Activated CD4-positive, alpha-beta T cell treated with anti-CD3 and anti-CD28 coated beads for 36 hours (primary cell): ENCODE measurements at places on chromosomes 1 and 21. TPM values are rescaled to one million over a fixed set of nuclear protein-coding genes. Genes with fewer than 3 reads are reported as not detected.
A peak's percentile ranks its signal among the peaks of the same experiment; 100 is the strongest.

The IQCC gene
- 5.0 TPM for total RNA-seq

The PLA2G2F gene
- not detected for total RNA-seq

The DRAM2 gene
- 34.4 TPM for total RNA-seq

The SMYD2 gene
- 38.2 TPM for total RNA-seq

The PLCH2 gene
- total RNA-seq = 5.1 TPM

The SETSIP gene
- total RNA-seq = not detected

The HES4 gene
- 3.5 TPM for total RNA-seq

The TNFRSF18 gene
- total RNA-seq = 95.0 TPM

The LEMD1 gene
- total RNA-seq = 0.79 TPM

The SPRR4 gene
- not detected for total RNA-seq

The RGSL1 gene
- not detected for total RNA-seq

The GPR153 gene
- 0.16 TPM for total RNA-seq

The DAB1 gene
- total RNA-seq = not detected

The TAL1 gene
- total RNA-seq = not detected

The CD5L gene
- total RNA-seq = not detected

The TRIM58 gene
- total RNA-seq = 0.16 TPM

GRCh38 chr1:217049721-217050120 lies 326.5 kb upstream of the ESRRG start:
- H3K27me3 ChIP-seq = no peaks in the 10 kb centered on the region
- H3K4me3 ChIP-seq = no peak overlapping the region
- no peak for DNase-seq
- no peak overlapping the region for H3K27ac ChIP-seq
- H3K36me3 ChIP-seq = no peaks in the 10 kb centered on the region
- no peaks in the 10 kb centered on the region for H3K4me1 ChIP-seq

GRCh38 chr1:203681739-203682138 lies 55.1 kb downstream of the ATP2B4 start:
- H3K36me3 ChIP-seq = peaks cover 23% of the 10 kb centered on the region
- DNase-seq = no peak
- H3K4me3 ChIP-seq = peak overlapping the region; percentile 32
- peaks cover 43% of the 10 kb centered on the region for H3K4me1 ChIP-seq
- H3K27me3 ChIP-seq = no peaks in the 10 kb centered on the region

- H3K4me1 ChIP-seq = peaks cover 50% of the 10 kb centered on the region
- DNase-seq = peak; percentile 49
- H3K27ac ChIP-seq = peak overlapping the region; percentile 90
- peak overlapping the region; percentile 98 for H3K4me3 ChIP-seq
Measured at GRCh38 chr1:23019863-23020625, 776 bp downstream of the KDM1A start.

DNA sequence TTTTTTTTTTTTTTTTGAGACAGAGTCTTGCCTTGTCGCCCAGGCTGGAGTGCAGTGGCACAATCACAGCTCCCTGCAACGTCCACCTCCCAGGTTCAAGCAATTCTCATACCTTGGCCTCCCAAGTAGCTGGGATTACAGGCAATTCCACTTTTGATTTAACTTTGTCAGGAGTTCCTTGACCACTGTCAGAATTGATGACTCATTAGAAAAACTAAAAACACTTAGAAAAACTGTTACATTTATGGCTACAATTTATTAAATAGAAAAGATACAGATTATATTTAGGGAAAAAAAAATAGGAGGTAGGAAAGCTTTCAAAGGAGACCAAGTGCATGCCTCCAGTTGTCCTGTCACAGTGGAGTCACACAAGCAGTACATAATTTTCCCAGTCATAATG lies 20.0 kb downstream of the ZNF678 start:
- DNase-seq = no peak
- H3K36me3 ChIP-seq = peaks cover 40% of the 10 kb centered on the region
- no peaks in the 10 kb centered on the region for H3K27me3 ChIP-seq
- peaks cover 6% of the 10 kb centered on the region for H3K4me1 ChIP-seq
- H3K4me3 ChIP-seq = no peak overlapping the region
- H3K27ac ChIP-seq = no peak overlapping the region

GRCh38 chr1:244162786-244163530 lies 111.9 kb downstream of the ZBTB18 start:
- H3K36me3 ChIP-seq = no peaks in the 10 kb centered on the region
- no peaks in the 10 kb centered on the region for H3K4me1 ChIP-seq
- no peak overlapping the region for H3K27ac ChIP-seq
- H3K4me3 ChIP-seq = no peak overlapping the region
- DNase-seq = no peak

- peaks cover 2% of the 10 kb centered on the region for H3K27me3 ChIP-seq
- H3K4me3 ChIP-seq = no peak overlapping the region
- no peak for DNase-seq
- no peaks in the 10 kb centered on the region for H3K36me3 ChIP-seq
- peaks cover 13% of the 10 kb centered on the region for H3K4me1 ChIP-seq
- H3K27ac ChIP-seq = no peak overlapping the region
Measured at GRCh38 chr1:221913351-221913892, 171.5 kb upstream of the DUSP10 start.

DNA sequence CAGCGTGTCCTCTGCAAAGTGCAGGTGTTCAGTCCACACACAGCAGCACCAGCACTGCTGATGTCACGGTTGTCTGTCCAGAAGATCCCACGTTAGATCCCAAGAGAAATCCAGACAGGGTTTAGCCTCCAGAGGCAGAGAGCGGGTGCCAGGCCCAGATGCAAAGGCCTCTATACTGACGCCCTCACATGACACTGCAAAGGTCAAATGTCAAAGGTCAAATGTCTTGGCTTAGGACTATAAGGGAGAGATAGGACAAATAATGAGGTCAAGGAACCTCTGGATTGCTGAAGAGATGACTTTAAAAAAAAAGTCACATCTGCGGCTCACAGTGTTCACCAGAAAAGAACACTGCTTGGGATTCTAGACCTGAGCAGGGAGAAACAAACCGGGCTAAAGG lies 101.5 kb downstream of the COLGALT2 start:
- DNase-seq = no peak
- H3K36me3 ChIP-seq = no peaks in the 10 kb centered on the region
- H3K27me3 ChIP-seq = no peaks in the 10 kb centered on the region
- H3K27ac ChIP-seq = no peak overlapping the region
- no peaks in the 10 kb centered on the region for H3K4me1 ChIP-seq

GRCh38 chr1:185229981-185230380 lies 73.0 kb downstream of the SWT1 start:
- no peaks in the 10 kb centered on the region for H3K36me3 ChIP-seq
- DNase-seq = no peak
- no peaks in the 10 kb centered on the region for H3K4me1 ChIP-seq
- no peak overlapping the region for H3K27ac ChIP-seq

GRCh38 chr1:53936430-53936829 lies 9.1 kb downstream of the IFT25 start:
- no peak overlapping the region for H3K4me3 ChIP-seq
- H3K4me1 ChIP-seq = peaks cover 10% of the 10 kb centered on the region
- H3K36me3 ChIP-seq = peaks cover 45% of the 10 kb centered on the region
- H3K27me3 ChIP-seq = no peaks in the 10 kb centered on the region

- DNase-seq = no peak
- no peak overlapping the region for H3K27ac ChIP-seq
- no peaks in the 10 kb centered on the region for H3K4me1 ChIP-seq
- peaks cover 8% of the 10 kb centered on the region for H3K27me3 ChIP-seq
Measured at GRCh38 chr1:43547538-43548072, 16.9 kb downstream of the PTPRF start.

DNA sequence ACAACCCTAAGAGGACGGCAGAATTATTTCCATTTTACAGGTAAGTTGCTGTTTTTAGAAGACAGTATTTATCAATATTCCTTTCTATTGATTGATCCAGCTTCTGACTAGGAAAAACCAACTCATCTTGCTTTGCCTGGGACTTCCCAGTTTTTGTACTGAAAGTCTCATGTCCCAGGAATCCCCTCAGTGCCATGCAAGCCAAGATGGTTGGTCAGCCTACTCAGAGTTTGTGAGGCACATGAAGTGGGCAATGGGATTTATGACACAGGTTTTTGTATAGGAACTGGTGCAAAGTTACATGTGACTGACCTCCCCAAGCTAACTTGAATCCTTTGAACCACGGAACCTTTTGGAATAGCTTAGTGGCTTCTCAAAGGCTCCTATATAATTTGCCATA lies 45.5 kb downstream of the GNG12 start:
- peaks cover 6% of the 10 kb centered on the region for H3K27me3 ChIP-seq
- H3K36me3 ChIP-seq = no peaks in the 10 kb centered on the region
- no peak for DNase-seq
- no peaks in the 10 kb centered on the region for H3K4me1 ChIP-seq

DNA sequence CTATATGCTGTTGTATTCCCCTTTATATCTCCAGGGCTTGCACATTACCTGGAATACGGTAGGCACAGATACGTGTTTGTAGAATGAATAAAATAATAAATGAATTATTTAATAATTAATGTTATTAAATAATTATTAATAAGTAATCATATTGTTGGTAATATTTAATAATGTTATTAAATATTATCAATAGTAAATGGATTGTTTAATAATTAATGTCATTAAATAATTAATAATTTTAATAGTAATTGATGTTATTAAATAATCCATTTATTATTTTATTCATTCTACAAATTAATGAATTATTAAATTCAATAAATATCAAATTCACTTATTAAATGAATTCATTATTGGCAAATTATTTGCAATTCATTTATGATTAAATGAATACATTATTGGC lies 175.1 kb downstream of the MATN1 start:
- peaks cover 14% of the 10 kb centered on the region for H3K27me3 ChIP-seq
- DNase-seq = no peak
- H3K36me3 ChIP-seq = no peaks in the 10 kb centered on the region

DNA sequence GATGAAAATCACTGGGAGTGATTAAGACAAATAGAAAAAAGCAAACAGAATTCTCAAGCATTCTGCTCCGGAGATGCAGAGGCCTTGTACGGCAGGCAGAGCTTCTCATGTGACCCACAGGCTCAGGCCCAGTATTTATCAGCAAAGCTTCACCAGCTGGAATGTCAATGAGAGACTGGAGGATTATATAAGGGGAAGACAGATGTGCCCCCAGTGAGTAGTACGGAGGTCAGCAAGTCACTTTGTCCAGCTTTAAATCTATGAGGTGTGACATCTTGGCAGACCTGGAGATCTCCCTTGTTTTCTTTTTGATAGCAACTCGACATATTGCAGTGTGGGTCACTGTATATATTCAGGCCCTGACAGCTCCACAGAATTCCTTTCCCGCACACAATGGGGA lies 106.8 kb downstream of the HHIPL2 start:
- no peak overlapping the region for H3K27ac ChIP-seq
- H3K4me3 ChIP-seq = no peak overlapping the region
- no peaks in the 10 kb centered on the region for H3K27me3 ChIP-seq
- no peak for DNase-seq
- no peaks in the 10 kb centered on the region for H3K36me3 ChIP-seq

- DNase-seq = no peak
- H3K4me3 ChIP-seq = no peak overlapping the region
- no peaks in the 10 kb centered on the region for H3K4me1 ChIP-seq
Measured at GRCh38 chr1:94529416-94529815, 12.1 kb downstream of the F3 start.
